ENCODE measurements at places on chromosomes 4 and X.

- DNase-seq = no peak
Observed at GRCh38 chr4:17780501-17781299, 721 bp downstream of the FAM184B start.

DNA sequence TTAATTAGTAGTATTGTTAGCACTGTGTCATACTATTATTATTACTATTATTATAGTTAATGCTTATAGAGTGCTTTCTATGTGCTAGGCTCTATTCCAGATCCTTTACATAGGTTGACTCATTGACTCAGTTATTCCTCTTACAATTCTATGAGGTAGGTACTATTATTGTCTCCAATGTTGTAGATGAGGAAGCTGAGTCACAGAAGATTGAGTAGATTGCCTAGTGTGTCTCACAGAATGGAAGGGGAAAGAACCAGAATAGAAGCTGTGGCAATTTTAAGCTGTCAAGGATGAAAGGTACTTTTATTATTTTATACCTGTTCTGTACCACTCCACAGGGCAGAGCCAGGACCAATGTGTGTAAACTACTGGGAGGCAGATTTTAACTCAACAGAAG is 1.9 kb upstream of the TCEAL1 start:
- no peak for DNase-seq

DNA sequence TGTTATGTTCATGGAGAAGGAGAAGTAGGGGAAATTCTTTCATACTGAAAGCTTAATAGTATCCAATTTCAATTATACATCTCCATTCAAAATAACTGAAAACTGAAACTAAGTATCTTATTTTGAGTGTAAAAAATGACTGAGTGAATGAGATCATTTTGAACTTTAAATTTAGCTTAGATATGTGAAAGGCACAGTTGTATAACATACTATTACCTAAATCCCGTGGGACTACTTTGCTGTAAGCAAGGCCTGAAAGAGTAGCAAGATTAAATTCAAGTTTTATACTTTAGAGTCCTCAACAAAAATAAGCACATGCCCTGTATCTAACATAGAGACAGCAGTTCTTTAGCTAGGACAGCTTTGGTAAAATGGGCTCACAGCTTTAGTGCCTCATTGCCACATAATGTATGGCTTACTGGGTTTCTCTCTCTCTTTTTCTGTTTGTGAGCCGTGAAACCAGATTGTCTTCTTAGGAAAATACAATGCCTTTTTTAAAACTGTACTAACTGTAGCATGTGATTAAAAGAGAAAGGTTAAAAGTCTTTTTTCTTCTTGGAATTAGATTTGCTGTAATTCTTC is 43.2 kb downstream of the GSTCD start:
- DNase-seq = no peak

DNA sequence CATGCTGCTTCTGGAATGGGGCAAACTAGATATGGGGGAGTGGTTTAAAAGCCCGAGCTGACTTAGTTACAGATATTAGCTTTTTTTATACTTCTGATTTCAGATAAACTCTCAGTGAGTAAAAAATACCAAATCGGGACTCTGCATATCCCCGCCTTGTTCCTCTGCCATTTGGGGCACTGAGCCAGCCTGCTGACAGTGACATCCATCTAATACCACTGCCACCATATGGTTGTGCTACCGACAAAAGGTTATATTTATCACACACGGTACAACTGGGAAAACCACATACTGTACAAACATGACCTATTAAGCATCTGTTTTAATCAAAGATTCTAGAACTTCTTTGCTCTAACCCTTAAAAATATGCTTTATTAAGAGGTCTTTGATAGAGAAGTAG is 78.7 kb downstream of the GALNT7 start:
- DNase-seq = peak; percentile 96

DNA sequence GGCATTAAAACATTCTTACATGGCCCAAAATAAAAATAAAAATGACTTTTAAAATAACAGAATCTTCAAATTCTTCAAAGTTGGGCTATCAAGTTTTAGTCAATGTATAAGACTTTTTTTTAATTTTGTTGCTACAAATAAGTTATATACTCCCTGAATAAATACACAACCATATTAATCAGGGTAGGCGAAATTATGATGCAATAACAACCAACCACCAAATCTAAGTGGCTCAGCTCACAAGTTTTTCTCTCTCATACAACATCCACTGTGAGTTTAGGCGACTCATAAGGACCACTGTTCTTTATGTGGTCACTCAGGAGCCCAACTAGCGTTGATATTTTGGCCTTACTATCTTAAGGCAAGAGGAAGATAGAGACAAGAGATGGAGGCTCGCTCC is 11.2 kb downstream of the NEUROG2 start:
- no peak for DNase-seq

DNA sequence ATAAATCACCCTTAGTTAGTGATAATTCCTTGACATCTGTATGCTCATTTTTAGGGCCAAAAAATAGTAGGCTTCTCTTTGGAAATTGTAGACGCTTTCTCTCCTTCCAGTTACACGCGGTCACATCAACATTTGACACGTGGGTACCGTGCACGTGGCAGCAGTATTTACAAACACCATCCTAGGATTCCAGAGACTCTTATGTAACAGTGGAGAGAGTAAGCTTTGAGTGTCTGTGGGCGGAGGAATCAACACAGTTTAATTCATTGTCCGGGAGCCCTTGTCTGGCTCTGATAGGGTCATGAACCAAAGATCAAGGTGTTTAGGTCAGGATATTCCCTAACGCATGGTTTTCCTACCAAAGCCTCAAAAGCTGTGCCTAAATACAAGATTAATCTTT is 12.2 kb downstream of the TET2 start:
- DNase-seq = no peak

DNA sequence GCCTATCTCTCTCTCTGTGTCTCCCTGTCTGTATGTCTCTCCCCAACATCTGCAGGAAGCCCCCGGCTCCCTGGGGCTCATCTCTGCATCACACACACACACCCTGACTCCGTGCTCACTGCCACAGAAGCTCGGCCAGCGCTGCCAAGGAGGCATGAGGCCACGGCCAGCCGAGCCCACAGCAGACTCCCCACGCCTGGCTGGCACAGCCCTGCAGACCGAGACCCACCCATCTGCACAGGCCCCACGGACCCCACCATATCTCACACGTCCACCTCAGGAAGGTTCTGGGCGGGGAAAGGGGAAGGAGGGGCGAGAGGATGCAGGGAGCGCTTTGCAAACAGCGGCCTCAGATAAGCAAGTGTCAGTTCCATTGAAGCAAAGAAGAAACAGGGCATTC is 28.5 kb upstream of the SLC25A6 start:
- DNase-seq = no peak

DNA sequence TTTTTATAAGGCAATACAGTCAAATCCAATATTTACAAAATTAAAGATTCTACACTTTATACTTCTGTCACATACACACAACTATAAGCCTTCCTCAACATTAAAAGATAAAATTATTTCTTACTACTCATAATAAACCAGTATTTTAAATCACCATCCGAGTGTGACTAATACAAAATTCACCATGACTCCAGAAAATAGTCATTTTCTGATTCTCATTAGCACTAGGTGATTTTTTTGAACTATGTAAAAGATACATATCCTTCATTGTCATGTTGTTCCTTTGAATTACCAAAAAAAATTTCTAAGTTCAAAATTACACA is 646 bp upstream of the SLC7A11 start:
- no peak for DNase-seq

- peak; percentile 57 for DNase-seq
Observed at GRCh38 chrX:119503484-119503861, 35.2 kb downstream of the SLC25A5 start.

DNA sequence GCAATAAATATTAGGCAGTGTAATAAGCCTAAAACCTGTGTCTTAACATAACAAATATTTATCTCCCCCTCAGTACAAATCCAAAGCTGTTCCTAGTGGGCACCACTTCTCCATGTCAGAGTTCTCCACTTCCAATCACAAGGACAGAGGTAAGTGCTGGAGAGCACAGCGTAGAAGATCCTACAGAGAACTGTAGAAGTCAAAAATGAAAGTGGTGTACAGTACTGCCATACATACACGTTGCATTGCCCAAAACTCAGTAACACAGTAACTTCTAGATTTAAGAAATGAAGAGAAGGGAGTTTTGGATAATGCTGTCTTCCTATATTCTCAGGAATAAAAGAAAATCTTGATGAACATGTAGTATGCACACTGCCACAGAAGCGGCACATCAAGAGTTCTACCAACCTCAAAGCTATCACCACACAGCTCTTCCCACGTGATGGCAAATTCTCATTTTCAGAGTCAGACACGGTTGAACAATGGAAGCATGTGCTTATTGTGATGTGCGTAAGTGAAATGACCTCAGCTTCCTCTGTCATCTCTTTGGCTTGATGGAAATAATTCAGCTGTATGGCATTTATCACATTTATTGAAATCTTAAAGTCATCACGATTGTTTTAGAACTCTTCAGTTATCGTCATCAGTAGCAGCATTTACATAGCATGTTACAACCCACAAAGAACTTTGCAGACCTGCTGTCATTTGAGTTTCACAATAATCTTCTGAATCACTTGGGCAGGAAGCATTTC is 27.1 kb upstream of the SPANXN4 start:
- DNase-seq = no peak

GRCh38 chr4:171857302-171858012 is 44.3 kb downstream of the GALNTL6 start:
- DNase-seq = no peak

GRCh38 chr4:6732441-6733357 is 16.7 kb downstream of the BLOC1S4 start:
- DNase-seq = no peak

GRCh38 chr4:10534820-10535219 is 77.6 kb upstream of the ZNF518B start:
- DNase-seq = no peak

DNA sequence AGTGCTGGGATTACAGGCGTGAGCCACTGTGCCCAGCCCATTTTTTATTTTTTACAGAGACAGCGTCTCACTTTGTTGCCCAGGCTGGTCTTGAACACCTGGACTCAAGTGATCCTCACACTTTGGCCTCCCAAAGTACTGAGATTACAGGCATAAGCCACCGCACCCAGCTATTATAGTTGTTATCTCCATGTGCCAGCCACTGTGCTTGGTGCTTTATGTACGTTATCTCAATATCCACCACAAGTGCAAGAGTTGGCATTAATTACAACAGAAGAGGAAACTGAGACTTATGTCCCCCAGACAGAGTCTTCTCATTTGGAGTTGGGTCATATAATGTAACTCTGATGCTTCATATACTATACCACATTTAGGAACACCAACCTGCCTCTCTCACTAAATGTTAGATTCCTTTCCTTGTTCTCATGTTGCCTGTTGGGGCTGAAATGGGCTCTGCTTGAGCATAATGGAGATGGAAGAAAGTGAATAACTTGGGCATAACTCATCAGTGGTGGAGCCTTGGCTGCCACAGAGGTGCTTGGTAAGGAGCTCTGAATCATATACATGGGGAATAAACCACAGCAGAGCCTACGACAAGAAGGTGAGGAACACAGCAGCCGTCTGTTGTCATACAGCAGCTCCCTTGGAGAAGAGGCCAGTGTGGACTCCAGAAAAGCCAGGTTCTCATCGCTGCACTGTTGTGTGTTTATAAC is 84.3 kb downstream of the SPRY1 start:
- peak; percentile 37 for DNase-seq

DNA sequence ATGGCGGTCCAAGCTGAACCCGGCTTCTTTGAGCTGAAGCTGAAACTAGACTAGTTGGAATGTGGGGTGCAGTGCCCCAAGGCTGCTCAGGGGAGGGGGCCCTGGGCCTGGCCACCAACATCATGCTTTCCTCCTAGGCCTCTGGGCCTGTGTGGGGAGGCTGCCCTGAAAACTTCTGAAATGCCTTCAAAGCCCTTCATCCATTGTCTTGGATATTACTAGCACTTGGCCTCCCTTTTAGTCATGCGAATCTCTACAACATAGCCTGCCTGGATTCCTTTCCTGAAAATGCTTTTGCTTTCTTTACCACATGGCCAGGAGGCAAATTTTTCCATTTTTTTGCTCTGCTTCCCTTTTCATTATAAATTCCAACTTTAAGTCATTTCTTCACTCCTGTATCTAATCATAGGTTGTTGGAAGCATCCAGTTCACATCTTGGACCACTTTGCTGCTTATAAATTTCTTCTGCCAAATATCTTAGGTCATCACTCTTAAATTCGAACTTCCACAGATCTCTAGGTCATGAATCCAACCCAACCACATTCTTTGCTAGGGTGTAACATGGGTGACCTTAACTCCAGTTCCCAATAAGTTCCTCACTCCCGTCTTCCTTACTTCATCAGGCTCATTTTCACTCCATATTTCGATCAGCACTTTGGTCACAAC is 103.4 kb downstream of the DDIT4L start:
- DNase-seq = no peak

GRCh38 chr4:86848136-86848535 is 1.0 kb downstream of the SLC10A6 start:
- no peak for DNase-seq

GRCh38 chr4:183443655-183444213 is 702 bp upstream of the CDKN2AIP start:
- peak; percentile 64 for DNase-seq

- DNase-seq = no peak
Observed at GRCh38 chr4:48047421-48047844, 30.9 kb downstream of the NIPAL1 start.

- peak; percentile 72 for DNase-seq
Observed at GRCh38 chrX:75781611-75782010, 3.4 kb downstream of the MAGEE2 start.

GRCh38 chr4:72954811-72955210 is 114.7 kb downstream of the COX18 start:
- DNase-seq = no peak

Data from cerebellar cortex (tissue), 1 donor.